ENCODE measurements at places on chromosomes 7 and 10. TPM values are rescaled to one million over a fixed set of nuclear protein-coding genes. Genes with fewer than 3 reads are reported as not detected.

ASB4 gene
- 2.9 TPM for total RNA-seq

- DNase-seq, result no peak
These were observed 4.9 kb downstream of the COL17A1 start for GRCh38 chr10:104080762-104081161.

DNA sequence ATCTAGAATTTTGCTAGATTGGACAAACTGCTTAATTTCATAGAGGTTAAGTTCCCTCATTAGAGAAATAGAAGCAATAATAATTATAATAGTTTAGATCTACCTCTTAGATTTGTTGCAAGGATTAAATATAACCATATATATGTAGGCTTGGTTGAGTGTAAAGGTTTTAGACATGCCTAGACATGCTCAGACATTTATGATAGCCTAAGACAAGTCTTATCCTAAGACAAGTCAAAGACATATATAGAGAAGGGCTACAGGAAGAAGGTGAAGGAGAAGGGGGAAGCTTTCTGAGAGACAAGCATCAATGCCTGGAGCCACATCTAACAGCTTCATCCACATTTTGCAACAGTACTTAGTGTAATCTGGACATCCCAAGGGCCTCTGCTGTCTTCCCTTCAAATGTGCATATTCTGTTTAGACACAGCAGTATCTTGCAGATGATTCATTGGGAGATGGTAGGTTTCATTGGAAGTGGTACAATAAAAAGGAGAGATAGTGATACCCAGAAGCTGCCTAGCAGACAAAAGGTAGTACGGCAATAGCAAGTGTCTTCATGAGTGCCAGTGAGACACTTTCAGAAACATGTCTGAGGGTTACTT, 146.5 kb downstream of the HGF start:
- no peak for DNase-seq

GRCh38 chr10:132593900-132594876, 56.6 kb downstream of the INPP5A start:
- DNase-seq, result no peak

ATP6V0A4 gene
- 4.1 TPM for total RNA-seq

HTRA1 gene
- 185 TPM for total RNA-seq

CDK14 gene
- 51.6 TPM for total RNA-seq

GRCh38 chr10:131700506-131700905, 200.3 kb upstream of the PPP2R2D start:
- DNase-seq, result no peak
